ENCODE measurements at places on chromosomes 12 and 14.

DNA sequence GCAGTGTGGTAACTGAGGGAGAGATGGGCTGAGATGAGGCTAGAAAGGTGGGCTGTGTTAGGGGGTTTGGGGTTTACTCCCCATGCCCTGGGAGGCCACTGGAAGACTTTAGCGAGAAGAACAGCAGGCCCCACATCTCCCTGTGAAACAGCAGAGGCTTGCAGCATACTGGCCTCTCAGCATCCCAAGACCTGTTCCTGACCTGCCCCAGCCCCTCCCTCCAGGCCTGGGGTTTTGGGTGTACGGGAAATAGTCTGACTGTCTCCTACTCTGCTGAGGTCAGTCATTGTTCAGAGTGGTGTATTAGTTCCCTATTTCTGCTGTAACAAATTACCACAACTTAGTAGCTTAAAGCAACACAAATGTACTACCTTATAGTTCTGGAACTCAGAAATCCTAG, 103.5 kb upstream of the HIF1A start:
- H3K4me3 ChIP-seq = no peak overlapping the region
- no peaks in the 10 kb centered on the region for H3K36me3 ChIP-seq
- H3K27ac ChIP-seq = no peak overlapping the region
- H3K27me3 ChIP-seq = no peaks in the 10 kb centered on the region
- H3K4me1 ChIP-seq = peaks cover 17% of the 10 kb centered on the region

GRCh38 chr14:100654814-100655740, 67.9 kb upstream of the BEGAIN start:
- no peaks in the 10 kb centered on the region for H3K36me3 ChIP-seq
- H3K4me1 ChIP-seq = peaks cover 5% of the 10 kb centered on the region
- no peak overlapping the region for H3K27ac ChIP-seq
- DNase-seq = peak; percentile 52

DNA sequence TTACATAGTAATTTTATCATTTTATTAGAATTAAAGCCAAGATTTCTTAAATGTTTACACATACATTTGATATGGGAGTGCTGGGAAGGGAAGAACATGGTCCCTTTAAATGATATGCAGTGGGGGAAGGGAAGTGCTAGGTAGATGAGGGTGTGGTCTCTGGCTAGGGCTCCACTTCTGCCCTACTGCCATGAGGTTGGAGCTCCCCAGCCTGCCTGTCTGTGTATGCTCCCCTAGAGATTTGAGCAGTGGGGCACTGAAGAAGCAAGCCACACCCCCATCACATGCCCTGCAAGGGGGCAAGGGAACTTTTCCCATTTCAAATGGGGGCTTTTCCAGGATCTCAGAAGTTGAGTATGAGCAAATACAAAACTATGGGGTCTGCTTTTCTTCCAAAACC, 25.5 kb downstream of the CLECL1 start:
- peaks cover 77% of the 10 kb centered on the region for H3K4me1 ChIP-seq
- no peak for DNase-seq
- peak overlapping the region; percentile 31 for H3K4me3 ChIP-seq
- H3K27me3 ChIP-seq = no peaks in the 10 kb centered on the region
- peak overlapping the region; percentile 92 for H3K27ac ChIP-seq

GRCh38 chr14:91418387-91419043, 895 bp upstream of the CCDC88C start:
- peak overlapping the region; percentile 75 for H3K27ac ChIP-seq
- no peaks in the 10 kb centered on the region for H3K27me3 ChIP-seq
- H3K4me3 ChIP-seq = peak overlapping the region; percentile 40

- H3K27me3 ChIP-seq = no peaks in the 10 kb centered on the region
- peak within 1 kb of the TSS; percentile 20 for H3K4me3 ChIP-seq
- peak; percentile 55 for DNase-seq
- H3K36me3 ChIP-seq = no peaks in the 10 kb centered on the region
- H3K27ac ChIP-seq = no peak within 1 kb of the TSS
- peaks cover 24% of the 10 kb centered on the region for H3K4me1 ChIP-seq
Measured at GRCh38 chr14:104977681-104978653, at the start of gene AHNAK2. Gene AHNAK2, minus strand, starts transcription at chr14:104978374. Its CDS starts 137 bp downstream, at chr14:104978237.

- H3K27me3 ChIP-seq = no peaks in the 10 kb centered on the region
- H3K36me3 ChIP-seq = no peaks in the 10 kb centered on the region
- no peak overlapping the region for H3K4me3 ChIP-seq
- no peaks in the 10 kb centered on the region for H3K4me1 ChIP-seq
Measured at GRCh38 chr12:75865315-75865714, 166.3 kb downstream of the PHLDA1 start.

GRCh38 chr12:32801269-32801980, 45.7 kb upstream of the YARS2 start:
- no peaks in the 10 kb centered on the region for H3K36me3 ChIP-seq
- no peak for DNase-seq
- no peak overlapping the region for H3K4me3 ChIP-seq
- H3K4me1 ChIP-seq = no peaks in the 10 kb centered on the region
- no peak overlapping the region for H3K27ac ChIP-seq
